Neuronal stem cell (in vitro differentiated cells): ENCODE measurements at places on chromosomes 3 and 15.
A peak's percentile ranks its signal among the peaks of the same experiment; 100 is the strongest.

DNA sequence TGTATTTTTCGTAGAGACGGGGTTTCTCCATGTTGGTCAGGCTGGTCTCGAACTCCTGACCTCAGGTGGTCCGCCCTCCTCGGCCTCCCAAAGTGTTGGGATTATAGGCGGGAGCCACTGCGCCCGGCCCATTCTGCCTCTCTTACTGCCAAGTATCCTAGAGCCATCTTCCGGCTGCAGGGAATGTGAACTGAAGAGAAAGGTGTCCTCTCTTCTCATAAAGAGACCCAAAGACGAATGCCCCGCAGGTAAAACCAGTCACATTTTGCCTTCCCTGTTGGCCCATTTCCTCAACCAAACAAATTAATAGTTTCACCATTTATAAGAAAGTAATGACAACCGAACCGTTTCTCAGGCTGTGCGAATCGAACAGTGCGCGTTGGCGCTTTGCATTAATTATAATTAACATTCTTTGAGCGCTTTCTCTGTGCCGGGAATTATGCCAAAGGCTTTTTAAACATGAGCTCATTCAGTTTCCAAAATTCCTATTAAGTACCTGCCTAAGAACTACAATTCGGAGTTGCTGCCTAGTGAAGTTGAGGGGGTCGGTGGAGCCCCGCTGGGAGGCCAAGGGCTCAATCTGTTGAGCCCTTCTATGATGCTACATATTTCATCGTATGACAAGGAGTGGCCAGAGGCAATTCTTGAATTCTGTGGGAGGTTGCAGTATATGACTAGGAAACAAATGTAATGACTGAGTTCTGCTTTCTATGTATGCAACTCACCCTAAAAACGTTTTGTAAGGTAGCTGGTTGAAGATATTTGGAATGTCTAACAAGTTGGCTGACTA, 819 bp upstream of the RPL24 start:
- DNase-seq, result no peak

DNA sequence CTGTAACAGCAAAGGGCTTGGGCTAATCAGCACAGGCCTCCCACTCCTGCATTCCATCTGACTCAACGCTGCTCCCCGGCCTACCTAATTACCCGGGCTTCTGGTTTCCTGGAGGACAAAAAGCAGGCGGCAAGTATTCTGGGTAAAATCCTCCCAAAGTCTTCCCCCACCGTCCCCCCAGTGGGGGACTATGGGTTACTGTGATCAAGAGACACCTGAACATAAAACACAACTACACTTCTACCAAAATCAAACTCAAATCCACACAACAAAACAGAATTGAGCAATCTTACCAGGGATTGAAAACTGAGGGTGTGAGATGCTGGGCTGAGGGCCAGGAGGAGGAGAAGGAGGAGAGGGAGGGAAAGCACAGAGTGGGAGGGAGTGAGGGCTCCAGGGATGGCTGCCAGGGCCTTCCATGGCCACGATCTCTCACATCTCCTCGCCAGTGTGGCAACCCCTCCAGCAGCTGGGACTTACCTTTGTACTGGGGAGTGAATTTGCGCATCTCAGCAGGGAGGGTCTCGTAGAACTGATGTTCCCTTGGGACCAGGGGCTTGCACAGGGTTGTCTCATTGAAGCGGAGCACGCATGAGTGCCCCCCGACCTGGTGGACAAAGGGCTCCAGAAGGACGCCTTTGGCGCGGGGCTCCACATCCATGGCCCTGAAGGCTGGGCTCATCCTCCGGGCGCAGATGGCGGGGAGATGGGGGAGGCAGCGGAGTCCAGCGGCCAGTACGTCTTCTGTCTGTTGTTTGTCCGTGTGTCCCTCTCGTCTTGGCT, 9.1 kb upstream of the NCKIPSD start:
- peak; percentile 21 for DNase-seq

DNA sequence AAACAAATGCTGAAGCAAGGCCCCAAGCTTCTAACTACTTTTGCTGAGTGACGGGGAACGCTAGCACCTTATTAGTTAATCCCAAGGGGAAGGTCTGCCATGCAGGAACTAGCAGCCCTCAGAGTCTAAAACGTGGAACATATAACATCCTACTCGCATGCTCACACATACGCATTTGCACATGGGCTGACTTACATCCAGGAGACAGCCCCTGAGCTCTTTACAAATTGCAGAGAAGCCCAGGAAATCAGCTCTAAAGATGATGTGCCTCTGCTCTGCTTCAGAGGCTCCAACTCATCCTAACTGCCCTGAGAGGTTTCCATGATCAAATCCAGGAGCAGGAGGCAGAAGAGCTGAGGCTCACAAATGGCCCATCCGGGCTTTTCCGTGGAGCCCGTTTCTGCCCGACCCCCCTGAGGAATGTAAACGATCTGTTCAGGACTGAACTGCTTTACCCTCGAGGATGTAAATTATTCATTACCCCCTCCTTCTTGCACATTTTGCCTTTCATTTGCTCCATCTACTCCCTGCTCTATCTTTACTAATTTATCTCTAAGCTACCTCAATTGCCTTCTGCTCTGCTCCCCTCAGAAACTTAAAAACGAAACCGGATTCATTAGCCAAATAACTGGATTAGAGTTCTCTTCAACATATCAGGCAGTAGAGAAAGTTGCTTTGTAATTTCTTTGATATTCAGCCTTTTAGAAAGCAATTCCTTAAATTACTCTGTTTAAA, 141.9 kb upstream of the CCDC54 start:
- no peak for DNase-seq

GRCh38 chr3:177995381-177996085, 540.7 kb upstream of the KCNMB2 start:
- no peak for DNase-seq

DNA sequence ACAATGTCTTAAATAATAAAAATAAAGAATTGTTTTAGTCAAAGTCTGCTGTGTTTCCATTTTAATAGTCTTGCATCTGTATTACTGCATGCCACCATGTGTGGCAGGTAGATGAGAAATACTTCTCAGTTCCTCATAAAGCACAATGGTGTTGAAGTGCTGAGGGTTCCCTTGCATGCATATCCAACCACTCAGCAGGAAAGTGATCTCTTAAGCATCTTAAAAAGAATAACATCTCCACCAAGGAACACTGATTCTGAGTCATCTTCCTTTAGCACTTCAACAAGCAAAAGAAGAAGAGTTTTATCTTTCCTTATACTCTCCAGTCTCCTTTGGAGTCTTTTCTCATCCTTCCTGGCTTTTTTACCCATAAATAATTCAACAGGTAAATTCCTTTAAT, 602.0 kb downstream of the TBL1XR1 start:
- DNase-seq, result no peak

DNA sequence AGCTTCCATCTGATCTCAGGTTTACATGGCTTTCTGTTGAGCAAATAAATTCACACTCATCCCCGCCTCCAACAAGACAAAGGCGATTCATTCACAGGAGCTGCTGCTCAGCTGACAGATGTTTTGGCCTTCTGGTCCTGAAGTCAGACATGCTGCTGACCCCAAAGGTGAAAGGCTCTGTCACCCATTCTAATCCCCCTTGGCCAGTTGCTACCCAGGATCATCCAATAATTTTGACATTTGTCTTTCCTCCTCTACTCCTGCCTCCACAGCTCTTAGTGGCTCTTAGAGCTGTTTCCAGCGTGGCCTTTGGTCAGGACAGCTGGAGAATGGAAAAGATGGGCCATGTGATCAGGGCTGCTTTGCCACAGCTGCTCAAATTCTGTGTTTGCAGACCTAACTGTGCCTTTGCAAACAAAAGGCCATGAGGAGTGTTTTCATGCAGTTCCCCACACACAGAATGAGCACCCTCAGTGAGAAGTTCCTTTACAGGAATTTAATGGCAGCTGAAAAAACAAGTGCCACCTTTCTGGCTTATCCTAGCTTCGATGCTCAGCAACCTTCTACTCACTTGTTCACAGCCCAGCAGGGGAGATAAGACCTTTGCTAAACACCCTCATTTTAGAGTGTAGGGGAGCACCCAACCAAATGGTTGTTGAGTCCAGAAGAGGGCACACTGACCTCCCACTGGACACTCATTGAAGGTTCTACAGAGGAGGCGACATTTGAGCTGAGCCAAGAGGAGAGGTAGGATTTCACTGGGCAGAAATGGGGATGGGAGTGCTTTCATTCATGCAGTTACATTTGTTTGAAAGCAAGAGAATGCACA, 39.0 kb downstream of the CYP19A1 start:
- no peak for DNase-seq

- DNase-seq, result no peak
Measured at GRCh38 chr3:101902041-101902440, 52.7 kb downstream of the NFKBIZ start.

DNA sequence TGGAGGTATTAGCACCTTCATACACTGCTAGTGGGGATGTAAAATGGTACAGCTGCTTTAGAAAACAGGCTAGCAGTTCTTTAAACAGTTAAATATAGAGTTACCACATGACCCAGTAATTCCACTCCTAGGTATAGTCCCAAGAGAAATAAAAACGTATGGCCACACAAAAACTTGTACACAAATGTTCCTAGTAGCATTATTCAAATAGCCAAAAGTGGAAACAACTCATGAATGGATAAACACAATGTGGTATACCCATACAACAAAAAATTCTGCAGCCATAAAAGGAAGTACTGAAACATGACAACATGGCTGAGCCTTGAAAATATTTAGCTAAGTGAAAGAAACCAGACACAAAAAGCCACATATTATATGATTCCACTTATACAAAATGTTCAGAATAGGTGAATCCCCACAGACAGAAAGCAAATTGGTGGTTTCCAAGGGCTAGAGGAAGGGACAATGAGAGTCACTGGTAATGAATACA, 40.8 kb upstream of the KLF13 start:
- DNase-seq, result no peak

GRCh38 chr3:133162670-133163305, 124.6 kb downstream of the TMEM108 start:
- no peak for DNase-seq

GRCh38 chr3:151058740-151059139, 26.7 kb upstream of the MED12L start:
- no peak for DNase-seq

GRCh38 chr15:56943403-56943802, 25.0 kb downstream of the TCF12 start:
- DNase-seq, result no peak

GRCh38 chr3:125058959-125059358, 3.2 kb upstream of the HEG1 start:
- DNase-seq, result no peak

- DNase-seq, result no peak
Measured at GRCh38 chr3:107198581-107199181, 178.6 kb upstream of the CCDC54 start.

DNA sequence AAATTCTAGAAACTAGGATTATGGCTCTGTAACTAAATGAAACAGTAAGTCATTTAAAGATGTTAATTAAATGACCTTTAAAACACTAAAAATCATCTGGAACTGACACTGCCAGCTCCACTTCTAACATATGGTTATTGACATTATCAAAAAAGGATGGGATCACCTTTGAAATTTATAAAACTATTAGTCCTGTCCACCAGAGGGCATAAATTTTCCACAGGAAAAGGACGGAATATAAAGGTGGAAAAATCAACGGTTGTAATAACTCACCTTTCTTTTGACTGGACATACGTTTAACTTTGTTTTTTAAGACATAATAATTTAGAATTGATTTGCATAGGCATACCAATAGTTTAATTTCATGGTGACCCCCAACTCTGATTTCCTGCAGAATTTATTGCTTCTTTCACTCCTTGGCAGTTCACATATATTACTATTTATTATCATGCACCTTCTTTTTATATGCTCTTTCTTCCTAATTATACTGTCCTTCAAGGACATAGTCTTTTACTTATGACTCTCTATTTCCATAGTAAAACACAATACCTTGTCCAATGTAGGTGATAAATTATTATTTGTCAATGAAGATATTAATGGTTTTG, 345.7 kb downstream of the CADM2 start:
- DNase-seq, result no peak

- no peak for DNase-seq
Measured at GRCh38 chr15:76062286-76062685, 2.5 kb downstream of the TMEM266 start.

DNA sequence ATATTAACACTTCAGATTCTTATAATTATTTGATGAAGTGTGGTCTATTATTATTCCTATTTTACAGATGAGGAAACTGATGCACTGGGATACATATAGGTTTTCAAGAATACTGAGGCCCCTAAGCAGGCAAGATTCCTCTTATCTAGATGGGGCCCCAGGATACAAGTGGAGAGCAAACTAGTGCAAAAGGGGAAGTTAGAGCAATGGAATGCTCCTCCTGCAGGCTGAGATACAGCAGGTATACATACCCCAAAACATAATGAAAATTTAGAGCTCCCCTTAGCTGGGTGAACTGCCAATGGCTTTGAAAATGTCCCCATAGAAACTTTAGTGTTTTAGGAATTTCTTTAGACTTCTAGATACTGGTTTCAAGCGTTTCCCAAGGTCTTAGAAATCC, 247.1 kb downstream of the CHST2 start:
- no peak for DNase-seq

DNA sequence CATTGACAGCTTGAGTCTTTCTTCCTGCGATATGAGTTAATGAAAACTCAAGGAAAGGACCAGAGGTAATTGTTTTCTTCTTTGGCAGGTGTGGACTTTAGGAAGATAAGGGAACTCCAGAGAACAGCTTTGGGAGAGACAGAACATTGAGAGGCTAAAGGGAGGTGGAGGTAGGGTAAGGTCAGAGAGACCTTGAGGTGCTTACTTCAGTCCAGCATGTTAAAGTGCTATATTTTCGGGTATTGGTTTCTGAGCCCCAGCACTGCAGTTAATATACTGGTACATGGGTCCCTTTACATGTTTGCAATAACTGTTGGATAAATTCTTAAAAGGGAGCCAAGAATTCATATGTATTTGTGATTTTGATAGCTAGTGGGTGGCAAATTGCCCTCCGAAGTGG, 322.1 kb downstream of the THSD4 start:
- DNase-seq, result no peak

GRCh38 chr3:184186184-184186901, at the start of gene ABCF3:
ABCF3 (plus strand) TSS chr3:184186199; CDS start chr3:184186208, 9 bp downstream.
- DNase-seq, result no peak

DNA sequence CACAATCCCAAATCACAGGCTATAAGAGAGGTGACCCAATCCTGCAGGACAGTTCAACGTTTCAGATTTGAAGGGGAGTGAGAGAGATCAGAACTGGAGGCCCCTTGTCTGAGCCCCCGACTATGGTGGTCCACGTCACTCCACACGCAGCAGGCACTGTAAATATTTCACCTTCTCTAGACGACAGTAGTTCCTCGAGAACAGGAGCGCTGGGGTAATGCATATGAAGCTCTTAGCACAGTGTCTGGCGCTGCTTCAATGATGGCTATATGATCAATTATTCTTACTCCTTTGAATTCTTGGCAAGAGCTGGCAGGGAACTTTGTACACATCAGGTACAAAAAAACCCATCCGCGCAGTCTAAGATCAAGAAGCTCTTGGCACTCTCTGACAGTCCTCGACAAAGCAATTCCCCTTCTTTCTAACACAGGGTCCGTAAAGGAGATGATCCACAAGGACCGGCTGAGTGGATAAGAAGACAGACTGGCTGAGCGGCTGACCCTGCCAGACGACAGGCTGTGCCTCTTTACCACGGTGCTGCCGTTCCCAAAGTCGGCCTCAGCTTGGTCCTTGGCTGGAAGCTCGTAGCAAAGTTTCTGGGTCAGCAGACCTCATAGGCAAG, 522 bp upstream of the NRROS start:
- DNase-seq, result no peak
